ENCODE measurements at places on chromosomes 6 and 20.

GRCh38 chr6:131205481-131206244 is 70.4 kb downstream of the AKAP7 start:
- DNase-seq, result no peak

DNA sequence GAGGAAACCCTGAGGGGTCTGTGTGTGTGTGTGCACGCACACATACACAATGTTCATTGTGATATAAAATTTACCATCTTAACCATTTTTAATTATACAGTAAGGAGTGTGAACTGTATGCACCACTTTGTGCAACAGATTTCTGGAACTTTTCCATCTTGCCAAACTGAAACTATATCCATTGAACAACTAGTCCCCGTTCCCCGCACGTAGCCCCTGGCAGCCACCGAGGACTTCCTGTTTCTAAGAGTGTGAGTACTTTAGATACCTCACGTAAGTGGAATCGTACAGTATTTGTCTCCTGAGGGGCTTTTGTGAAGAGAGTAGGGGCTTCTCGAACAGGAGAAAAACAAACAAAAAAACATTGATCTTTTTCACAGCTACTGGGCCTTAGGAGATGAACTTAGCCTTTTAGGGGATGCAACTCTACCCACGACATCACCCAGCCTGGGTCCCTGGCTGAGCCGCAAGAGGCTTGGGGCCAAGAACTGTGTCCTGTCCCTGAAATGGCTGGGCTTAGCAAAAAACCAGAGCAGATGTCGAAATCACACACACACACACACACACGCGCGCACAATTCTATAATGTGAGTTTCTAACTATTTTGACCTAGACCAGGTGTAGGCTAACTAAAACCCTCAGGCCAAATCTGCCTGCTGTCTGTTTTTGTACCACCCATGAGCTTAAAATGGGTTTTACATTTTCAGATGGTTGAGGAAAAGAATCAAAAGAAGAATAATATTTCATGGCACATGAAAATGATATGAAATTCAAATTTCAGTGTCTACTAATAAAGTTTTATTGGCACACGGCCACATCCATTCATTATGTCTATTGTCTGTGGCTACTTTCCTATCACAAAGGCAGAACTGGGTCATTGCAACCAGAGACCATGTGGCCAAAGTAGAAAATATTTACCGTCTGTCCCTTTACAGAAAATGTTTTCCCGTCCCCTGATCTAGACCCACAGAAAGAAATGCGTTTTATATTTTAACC is 144.2 kb downstream of the EYA2 start:
- no peak for DNase-seq

DNA sequence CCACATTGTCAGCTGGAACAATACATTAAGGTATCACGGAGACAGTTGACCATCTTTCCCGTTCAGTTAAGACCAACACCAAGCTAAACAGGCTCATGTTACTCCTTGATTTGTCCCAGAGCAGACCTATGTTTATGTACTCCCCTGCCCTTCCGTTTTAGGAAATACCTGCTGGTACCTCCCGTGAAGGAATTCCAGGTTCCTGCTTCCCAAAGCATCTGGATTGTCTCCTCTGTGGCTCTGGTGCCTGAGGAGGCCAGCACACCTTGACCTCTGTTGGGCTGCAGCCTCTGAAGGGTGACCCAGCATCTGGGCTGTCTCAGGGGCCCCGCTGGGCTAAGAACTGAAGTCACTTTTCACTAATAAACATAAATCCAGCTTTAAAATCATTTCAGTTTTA is 647.8 kb upstream of the MARCKS start:
- no peak for DNase-seq

DNA sequence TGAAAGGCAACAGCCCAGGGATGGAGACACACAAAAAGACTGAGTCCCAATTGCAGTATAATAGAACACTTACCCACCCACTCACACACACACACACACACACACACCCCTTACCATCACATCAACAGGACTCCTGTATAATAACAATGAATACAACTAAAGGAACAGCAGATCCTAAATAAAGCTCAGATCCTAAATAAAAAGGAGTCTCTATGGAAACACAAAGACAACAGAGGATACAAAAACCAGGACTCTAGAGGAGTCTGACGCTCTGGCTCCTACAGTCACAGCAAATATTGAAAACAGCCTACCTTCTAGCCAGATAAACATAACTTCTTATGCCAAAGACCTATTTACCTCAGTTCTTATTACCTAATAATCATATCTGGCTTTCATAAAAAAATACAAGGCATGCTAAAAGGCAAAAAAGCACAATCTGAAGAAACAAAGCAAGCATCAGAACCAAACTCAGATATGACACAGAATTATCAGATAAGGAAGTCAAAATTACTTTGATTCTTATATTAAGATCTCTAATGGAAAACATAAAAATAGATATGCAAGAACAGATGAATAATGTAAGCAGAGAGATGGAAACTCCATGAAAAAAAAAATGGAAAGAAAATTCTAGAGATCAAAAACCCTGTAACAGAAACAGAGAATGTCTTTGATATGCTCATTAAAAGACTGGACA is 134.9 kb downstream of the MMUT start:
- no peak for DNase-seq

GRCh38 chr6:41344876-41345275 is 9.5 kb downstream of the NCR2 start:
- DNase-seq, result no peak

DNA sequence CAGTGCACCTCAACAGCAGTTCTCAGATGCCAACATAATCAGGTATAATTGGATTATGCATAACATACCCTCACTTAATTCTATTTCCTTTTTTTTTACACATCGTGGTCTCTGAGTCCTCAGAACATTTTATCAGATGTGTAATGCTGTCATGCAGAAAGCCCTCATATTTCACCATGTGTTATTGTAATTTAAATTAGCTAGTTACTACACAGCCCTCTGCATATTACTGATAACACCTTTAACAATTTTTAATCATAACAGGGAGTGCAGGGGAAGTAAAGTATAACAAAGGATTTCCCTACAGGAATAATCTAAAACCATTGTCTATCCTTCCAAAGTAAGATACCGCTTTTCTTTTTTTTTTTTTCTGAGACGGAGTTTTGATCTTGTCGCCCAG is 91.9 kb upstream of the CCDC28A start:
- DNase-seq, result no peak

DNA sequence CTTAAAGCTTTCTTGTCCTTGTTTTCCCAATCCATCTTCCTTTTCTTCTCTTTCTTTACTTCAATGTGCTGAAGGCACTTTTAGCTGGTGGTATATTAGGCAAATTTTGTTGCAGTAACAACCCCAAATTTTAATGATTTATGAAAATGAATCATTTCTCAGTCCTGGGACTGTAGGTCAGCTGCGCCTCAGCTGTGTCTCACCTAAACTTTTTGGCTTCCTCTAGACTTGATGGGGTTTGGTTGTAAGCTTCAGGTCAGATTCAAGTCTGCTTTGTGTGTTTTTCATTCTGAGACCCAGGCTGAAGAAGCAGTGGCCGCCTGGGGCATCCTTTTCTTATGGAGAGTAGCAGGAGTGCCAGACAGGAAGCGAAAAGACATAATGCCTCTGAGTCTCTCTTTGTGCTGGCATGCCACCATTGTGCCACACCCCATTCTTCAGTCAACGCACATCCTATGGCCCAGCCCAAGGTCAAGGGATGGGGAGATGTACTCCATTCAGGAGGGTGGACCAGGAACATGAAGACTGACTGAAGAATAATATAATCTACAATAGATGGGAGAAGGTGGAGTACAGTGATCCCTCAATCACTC is 28.9 kb upstream of the CD83 start:
- DNase-seq, result no peak

DNA sequence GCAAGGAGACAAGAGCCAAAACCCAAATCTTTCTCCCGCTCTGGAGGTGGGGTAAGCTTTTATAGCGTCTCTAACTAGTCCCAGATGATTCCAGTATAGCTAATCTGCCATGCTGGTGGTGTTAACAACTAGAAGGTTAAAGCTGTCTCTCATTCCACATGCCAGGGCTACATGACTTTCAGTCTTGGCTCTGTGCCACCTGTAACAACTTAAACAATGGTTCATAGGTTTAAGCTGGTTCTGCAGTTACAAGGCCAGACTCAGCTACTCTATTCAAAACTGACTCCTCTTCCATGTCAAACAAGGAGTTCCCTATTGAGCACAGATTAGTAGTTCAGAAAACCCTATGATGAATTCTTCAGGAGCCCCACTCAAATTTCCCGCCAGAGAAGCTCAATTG is 128.9 kb downstream of the ELOVL4 start:
- no peak for DNase-seq

GRCh38 chr6:114063956-114064355 is 93.0 kb upstream of the HDAC2 start:
- no peak for DNase-seq

DNA sequence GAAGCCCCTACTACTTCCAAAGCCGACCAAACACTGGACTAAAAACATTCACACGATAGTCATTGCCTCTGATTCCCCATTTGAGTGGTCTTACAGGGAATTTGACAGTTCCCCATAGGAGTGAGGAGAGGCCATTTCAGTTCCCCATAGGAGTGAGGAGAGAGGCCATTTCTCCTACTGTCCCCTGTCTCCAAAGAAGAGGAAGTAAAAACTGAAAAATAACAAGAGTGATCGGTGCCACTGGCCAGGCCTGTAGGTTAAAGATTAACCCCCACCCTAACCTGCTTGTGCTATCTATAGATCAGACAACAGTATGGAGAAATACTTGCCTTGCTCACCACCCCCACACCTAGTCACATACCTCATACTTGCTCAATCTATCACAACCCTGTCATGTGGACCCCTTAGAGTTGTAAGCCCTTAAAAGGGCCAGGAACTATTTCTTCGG is 204.0 kb upstream of the MOCS1 start:
- no peak for DNase-seq

- DNase-seq, result no peak
Observed at GRCh38 chr6:73943930-73944652, 248.1 kb downstream of the CD109 start.

GRCh38 chr6:159691133-159691962 is 1.7 kb downstream of the SOD2 start:
- no peak for DNase-seq

DNA sequence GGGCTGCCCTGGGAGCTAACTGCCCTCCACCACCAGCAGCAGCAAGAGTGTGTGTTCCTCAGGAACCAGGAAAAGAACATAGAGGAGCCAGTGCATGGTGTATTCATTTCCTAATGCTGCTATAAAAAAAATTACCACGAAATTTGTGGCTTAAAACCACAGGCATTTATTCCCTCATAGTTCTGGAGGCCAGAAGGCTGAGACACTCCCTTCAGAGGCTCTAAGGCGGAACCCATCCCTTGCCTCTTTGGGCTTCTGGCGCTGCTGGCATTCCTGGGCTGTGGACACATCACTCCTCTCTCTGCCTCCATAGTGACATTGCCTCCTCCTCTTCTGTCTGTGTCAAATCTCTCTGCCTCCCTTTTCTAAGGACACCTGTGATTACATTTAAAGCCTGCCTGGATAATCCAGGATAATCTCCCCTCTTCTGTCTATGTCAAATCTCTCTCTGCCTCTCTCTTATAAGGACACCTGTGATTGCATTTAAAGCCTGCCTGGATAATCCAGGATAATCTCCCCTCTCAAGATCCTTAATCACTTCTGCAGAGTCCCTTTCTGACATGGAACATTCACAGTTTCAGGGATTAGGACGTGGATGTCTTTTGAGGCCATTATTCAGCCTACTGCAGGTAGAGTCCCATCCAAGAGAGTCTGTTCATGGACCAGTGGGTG is 54.7 kb downstream of the NDUFAF5 start:
- DNase-seq, result no peak

GRCh38 chr6:1609648-1610496 is at the start of gene FOXC1:
FOXC1 (plus strand) TSS chr6:1609915; CDS start chr6:1610446, 531 bp downstream.
- peak; percentile 22 for DNase-seq

DNA sequence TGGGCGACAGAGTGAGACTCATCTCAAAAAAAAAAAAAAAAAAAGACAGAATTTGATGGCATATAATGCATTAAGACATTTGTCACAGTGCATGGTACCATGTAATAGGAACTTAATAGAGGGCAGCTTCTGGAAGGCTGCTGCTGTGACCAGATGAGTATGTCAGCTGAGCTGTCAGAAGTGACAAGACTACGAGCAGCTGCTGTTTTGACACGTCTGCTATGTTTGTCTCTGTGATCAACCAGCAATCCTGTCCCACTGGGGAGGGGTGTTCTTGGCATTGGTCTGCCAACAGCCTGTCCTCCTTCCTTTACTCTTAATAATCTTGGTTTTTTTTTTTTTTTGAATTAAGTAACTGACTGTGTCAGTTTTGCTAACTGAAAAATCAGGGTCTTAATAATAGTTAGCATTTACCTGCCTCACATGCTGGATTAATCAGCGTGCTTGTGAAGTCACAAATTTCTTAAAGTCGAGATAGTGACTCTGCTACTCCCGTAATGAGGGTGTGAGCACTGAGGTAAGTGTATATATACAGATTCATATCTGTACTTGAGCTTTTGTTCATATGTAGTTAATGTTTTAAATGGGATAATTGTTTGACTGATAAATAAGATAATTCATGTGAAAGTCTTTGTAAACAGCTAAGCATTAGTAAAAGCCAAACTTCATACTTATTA is 152.4 kb downstream of the BMP2 start:
- DNase-seq, result no peak

GRCh38 chr6:114281496-114281895 is 61.3 kb downstream of the HS3ST5 start:
- no peak for DNase-seq

- no peak for DNase-seq
Observed at GRCh38 chr20:25859649-25860530, 163.2 kb upstream of the ZNF337 start.

GRCh38 chr20:45118028-45118427 is 3.1 kb upstream of the WFDC5 start:
- no peak for DNase-seq

- no peak for DNase-seq
Observed at GRCh38 chr6:111572216-111572706, 33.4 kb downstream of the TRAF3IP2 start.

DNA sequence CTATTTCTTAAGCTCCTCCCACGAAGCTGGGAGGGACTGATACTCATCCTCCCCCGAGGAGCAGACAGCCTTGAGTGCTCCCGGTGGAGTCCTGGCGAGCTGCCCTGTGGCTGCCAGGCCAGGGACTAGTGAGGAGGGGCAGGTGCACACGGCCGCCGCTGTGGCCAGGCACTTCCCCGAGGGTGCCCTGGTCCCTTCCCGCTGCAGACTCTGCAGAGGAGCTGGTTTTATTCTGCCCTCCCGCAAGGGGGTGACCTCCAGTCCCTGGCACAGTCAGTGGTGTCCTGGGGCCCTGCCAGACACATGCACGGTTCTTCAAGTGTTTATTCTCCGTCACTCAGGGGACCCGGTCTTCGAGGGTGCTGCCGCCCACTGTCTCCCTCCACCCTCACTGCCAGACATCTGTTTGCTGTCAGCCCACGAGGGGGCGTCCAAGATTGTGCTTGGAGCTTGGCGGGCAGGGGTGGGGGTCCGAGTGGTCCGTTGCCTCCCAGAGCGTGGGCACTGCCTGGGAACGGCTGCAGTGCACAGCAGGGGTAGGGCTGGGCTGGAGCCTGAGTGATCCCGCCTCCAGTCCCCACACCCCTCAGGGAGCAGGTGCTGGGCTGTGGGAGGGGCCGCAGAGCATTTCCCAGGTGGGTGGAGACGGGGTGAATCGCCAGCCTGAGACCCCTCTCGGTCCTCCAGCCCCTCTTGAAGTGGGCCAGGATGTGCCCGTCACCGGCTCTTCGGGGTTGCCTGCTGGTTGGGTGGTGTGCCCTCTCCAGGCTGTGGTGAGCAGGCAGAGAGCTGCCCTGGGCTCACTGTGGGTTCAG is 3.1 kb upstream of the CABLES2 start:
- no peak for DNase-seq

Data from GM12864 (cell line).